ENCODE measurements at places on chromosomes 7 and 10.

- DNase-seq, result no peak
Observed at GRCh38 chr10:2914741-2915140, 152.6 kb upstream of the PFKP start.

DNA sequence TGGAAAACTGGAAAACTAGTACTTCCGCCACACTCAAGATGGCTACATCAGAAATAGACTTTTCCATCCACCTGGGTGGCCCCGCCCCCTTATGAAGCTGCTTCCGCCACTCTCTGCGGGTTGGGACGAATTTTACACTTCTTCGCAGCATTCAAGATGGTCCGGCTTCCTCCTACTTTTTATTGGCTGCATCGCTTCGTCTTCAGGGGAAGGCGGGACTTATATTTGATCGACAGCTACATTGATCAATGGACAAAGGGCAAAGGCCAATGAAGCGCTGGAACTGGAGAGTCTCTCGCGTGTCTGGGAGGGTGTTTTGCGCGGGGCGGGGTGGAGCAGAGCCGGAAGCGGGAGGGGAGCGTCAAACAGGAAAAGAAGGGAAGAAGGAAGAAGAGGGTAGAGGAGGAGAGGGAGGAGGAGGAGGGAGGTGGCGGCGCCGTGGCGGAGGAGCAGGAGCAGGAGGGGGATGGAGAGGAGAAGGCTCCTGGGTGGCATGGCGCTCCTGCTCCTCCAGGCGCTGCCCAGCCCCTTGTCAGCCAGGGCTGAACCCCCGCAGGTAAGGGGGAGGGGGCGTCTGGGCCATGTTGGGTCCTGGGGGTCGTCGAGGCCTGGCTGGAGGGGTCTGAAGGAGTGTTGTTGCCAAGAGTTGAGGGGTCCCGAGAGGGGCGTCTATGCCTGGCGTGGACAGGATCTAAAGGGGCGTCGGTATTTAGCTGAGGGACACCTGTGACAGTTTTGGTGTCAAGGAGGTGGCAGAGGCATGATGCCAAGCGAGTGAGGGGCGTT, at the start of gene WBP1L:
WBP1L (plus strand) TSS at position 361 of the 786 bp plus-strand sequence; CDS start at position 467, 106 bp downstream.
- peak; percentile 85 for DNase-seq

GRCh38 chr7:140616328-140616727, 24.3 kb downstream of the DENND2A start:
- no peak for DNase-seq

DNA sequence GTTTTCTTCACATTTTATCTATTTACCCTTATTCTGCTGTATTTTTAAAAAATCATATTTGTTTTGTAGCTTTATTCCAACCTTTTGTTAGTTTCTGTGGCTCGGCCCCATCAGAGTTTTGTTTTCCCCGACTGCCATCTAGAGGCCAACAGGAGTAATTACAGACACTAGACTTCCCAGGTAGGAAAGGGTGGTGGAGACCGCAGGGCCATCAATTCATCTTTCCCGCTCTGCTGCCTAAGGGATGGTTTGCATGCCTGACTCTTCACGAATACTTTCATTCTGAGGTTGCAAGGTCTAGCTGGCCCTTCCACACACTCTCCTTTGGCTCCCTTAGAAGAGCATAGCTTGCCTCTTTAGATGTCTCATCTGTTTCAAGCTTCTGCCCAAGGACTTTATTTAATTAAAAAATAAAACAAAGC, 38.3 kb downstream of the LYZL2 start:
- DNase-seq, result no peak

GRCh38 chr10:76523791-76524351, 1092.4 kb downstream of the LRMDA start:
- no peak for DNase-seq

DNA sequence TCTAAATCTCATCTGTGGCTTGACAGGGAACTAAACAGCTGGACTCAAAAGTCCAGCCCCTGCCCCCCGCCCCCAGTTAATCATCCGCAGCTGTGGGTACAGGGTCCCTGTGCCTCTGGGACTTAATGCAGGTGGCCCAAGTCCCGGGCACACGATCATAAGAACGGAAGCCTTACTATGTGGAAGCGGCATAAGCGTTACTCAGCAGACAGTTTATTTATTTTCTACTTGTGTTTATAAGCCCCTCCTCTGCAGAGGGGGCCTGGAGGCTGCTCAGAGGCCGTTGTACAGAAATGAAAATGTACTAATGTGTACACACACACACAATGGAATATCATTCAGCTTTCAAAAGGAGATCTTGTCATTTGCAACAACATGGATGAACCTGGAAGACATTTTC, 158.0 kb upstream of the TNS3 start:
- no peak for DNase-seq
